ENCODE measurements at places on chromosomes 1 and 21. TPM values are rescaled to one million over a fixed set of nuclear protein-coding genes. Genes with fewer than 3 reads are reported as not detected.

The KLHL20 gene
- total RNA-seq = 31.8 TPM

The TXNIP gene
- total RNA-seq = 2,317 TPM

The CD84 gene
- total RNA-seq = 33.4 TPM

The CAMSAP2 gene
- total RNA-seq = 2.7 TPM

The AMY2A gene
- not detected for total RNA-seq

The WNT4 gene
- total RNA-seq = not detected

The RGSL1 gene
- total RNA-seq = not detected

The HES3 gene
- not detected for total RNA-seq

The NOTCH2 gene
- 72.8 TPM for total RNA-seq

The BEST4 gene
- total RNA-seq = 0.21 TPM

The CLCA4 gene
- not detected for total RNA-seq

The MSH4 gene
- 0.31 TPM for total RNA-seq

The HTR1D gene
- not detected for total RNA-seq

The PPIAL4G gene
- total RNA-seq = 0.21 TPM

The IGFN1 gene
- total RNA-seq = under 0.01 TPM

The FCGR3A gene
- 27.8 TPM for total RNA-seq

The AKNAD1 gene
- not detected for total RNA-seq

The OR14K1 gene
- total RNA-seq = not detected

The PLPPR5 gene
- under 0.01 TPM for total RNA-seq

The WDR64 gene
- total RNA-seq = 0.10 TPM

The KCNT2 gene
- 0.21 TPM for total RNA-seq

The SH2D5 gene
- not detected for total RNA-seq

The SPRR2B gene
- not detected for total RNA-seq

The LYPD8 gene
- total RNA-seq = not detected

The NSUN4 gene
- total RNA-seq = 10.8 TPM

The ERICH3 gene
- under 0.01 TPM for total RNA-seq

The NBPF6 gene
- total RNA-seq = not detected

The SPATA17 gene
- total RNA-seq = under 0.01 TPM

The CCDC27 gene
- not detected for total RNA-seq

The C1orf115 gene
- 1.3 TPM for total RNA-seq

The ZYG11A gene
- total RNA-seq = 0.31 TPM

The KLHDC9 gene
- not detected for total RNA-seq

The FCAMR gene
- not detected for total RNA-seq

The DMRTA2 gene
- under 0.01 TPM for total RNA-seq

The OR2T11 gene
- total RNA-seq = 0.21 TPM

The CLEC20A gene
- total RNA-seq = 0.21 TPM

The OXCT2 gene
- 0.73 TPM for total RNA-seq

The TP73 gene
- not detected for total RNA-seq

The PRRX1 gene
- total RNA-seq = not detected

The AADACL4 gene
- total RNA-seq = not detected

The GABRD gene
- not detected for total RNA-seq

The PLA2G2C gene
- total RNA-seq = under 0.01 TPM

The NTMT2 gene
- not detected for total RNA-seq

The RASSF5 gene
- 209 TPM for total RNA-seq

The MYOM3 gene
- not detected for total RNA-seq

The FLVCR1 gene
- total RNA-seq = 15.3 TPM

The CDC7 gene
- 1.8 TPM for total RNA-seq

The TFAP2E gene
- 0.52 TPM for total RNA-seq

The FAM131C gene
- not detected for total RNA-seq

The BATF3 gene
- 1.4 TPM for total RNA-seq

The ASAP3 gene
- 0.42 TPM for total RNA-seq

The ACTL8 gene
- not detected for total RNA-seq

The HOOK1 gene
- 8.8 TPM for total RNA-seq

The NEXN gene
- 1.4 TPM for total RNA-seq

The S100A7 gene
- not detected for total RNA-seq
